ENCODE measurements at places on chromosomes 7 and 10.

- DNase-seq: no peak
Measured at GRCh38 chr7:39355664-39356063, 210.5 kb upstream of the YAE1 start.

- peak; percentile 70 for DNase-seq
Measured at GRCh38 chr10:43667761-43668386, 19.2 kb upstream of the ZNF32 start.

DNA sequence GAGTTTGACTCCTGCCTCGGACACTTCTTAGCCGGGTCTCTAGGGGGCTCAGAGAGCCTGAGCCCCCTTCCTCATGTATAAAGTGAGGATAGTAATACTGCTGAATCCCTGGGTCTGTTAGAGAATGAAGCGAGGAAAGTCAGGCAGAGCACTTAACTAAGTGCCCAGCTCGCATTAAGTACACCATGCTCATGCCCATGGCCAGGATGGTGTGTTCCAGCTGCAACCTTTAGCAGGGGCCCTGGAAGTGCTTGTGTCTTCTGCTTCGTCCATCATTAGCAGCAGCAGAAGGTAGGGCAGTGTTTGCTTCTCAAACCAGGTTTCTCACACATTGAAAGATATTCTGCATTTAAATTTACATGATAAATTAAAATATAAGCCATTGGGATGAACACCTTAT lies 27.3 kb upstream of the WDFY4 start:
- DNase-seq: no peak

DNA sequence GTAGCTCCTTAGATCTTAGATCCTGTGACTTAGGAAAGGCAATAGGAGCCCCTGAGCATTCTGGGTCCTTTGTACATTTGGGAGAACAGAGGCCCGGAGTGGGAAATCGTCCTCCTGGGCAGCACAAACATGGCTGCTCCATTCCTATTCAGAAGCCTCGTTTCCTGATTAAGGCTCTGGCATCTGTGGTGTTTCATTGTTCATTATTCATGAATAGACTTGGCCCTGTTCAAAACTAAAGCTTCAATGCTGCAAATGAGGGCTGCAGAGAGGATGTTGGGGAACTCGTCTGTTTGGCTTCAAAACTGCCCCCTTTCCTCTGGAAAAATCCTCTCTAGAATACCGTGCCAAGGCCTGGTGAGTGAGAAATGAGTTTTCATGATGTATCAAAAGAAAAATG lies 3.4 kb upstream of the HTRA1 start:
- no peak for DNase-seq

GRCh38 chr7:121020989-121021969 lies 32.8 kb downstream of the CPED1 start:
- no peak for DNase-seq

GRCh38 chr7:4849390-4849789 lies 12.4 kb downstream of the PAPOLB start:
- DNase-seq: peak; percentile 11

DNA sequence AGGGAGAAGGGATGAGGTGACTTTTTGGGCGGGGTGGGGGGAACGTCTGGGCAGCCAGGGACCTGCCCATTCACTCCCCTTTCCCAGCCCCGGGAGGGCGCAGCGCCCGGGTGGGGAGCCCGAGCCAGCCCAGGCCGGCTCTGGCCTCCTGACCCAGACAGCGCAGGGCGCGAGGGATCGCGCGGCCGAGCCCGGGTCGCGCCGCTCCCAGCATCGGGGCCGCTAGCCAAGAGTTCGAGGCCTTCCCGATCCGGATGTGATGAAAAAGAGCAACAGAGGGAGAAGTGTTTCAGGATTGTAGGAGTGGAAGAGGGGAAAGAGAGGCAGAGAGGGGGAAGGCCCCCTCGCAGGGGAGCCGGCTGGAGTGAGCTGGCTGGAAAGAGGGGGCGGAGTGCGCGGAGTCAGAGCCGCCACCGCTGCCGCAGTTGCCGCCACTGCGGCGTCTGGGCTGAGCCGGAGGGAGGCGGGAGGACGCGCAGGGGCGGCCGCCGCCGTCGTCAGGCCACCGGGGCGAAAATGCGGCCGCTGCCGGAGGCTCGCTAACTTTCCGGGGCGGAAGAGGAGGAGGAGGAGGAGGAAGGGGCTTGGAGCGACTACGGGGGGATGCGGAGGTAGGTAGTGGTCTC lies at the start of gene MDFIC:
TSS of gene MDFIC (plus strand) at position 69 of the 626 bp plus-strand sequence. CDS start 940 bp downstream, outside the sequence.
- DNase-seq: no peak

GRCh38 chr7:3009086-3009485 lies 34.6 kb downstream of the CARD11 start:
- DNase-seq: no peak

DNA sequence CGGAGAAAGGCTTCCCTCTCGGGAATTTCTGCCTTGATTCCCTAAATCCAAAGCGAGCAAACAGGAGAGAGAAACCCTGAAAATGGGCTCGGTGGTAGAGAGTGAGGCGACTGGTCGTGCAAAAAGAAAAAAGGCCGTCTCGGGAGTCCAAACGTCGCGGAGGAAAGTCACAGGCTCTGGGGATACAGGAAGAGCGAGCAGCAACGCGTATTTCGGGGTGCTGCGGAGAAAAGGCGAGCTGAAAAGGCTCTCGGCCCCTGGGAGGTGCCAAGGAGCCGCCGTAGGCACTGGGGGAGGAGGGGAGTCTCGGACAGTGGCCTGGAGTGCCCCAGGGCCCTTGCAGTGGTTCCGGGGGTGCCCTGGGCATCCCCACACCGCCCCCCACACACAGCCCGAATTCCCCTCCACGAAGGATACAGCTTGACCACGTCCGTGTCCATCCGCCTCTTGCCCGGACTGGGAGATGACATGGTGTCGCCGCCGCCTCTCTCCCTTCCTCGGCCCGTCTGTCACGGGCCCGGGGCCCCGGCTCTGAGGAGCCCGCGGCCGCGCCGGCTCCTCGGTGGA lies 591 bp downstream of the UBE2H start:
- no peak for DNase-seq

- no peak for DNase-seq
Measured at GRCh38 chr7:91632234-91632940, 248.1 kb downstream of the MTERF1 start.

GRCh38 chr10:100997360-100998182 lies 2.0 kb upstream of the LZTS2 start:
- peak; percentile 46 for DNase-seq

DNA sequence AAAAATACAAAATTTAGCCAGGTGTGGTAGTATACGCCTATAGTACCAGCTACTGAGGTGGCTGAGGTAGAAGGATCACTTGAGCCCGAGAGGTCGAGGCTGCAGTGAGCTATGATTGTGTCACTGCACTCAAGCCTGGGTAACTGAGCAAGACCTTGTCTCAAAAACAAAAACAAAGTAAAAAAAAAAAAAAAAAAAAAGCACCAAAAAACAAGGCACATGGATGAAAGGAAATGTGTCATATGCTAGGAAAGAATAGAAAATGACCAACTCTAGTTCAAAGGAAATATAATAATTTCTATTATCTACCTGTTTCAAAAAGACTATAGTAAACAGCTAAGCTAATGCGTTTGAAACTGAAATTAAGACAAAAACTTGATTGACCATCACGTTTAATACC lies 33.8 kb downstream of the UBE2H start:
- DNase-seq: no peak

GRCh38 chr7:116195451-116195850 lies 14.9 kb upstream of the TES start:
- no peak for DNase-seq

GRCh38 chr7:114979388-114979787 lies 57.5 kb downstream of the MDFIC start:
- peak; percentile 5 for DNase-seq

DNA sequence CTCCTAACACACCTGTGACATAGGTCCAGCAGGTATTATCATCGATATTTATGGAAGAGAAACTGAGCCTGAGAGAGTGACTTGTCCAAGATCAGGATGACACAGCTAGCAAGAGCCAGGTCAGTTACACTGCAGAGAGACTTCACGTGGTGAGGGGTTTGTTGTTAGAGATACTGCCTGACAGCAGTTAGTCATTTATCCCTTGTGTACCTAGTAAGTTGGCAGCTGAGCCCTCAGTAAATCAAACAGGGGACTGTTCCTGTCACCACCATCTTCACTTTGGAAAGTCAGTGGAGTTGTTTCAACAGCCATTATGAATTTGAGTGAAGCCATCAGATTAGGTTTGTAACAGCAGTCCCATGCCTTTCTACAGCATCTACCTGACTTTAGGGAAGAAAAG lies 87.5 kb upstream of the GATA3 start:
- DNase-seq: no peak

GRCh38 chr10:115093776-115094408 lies 727 bp downstream of the ATRNL1 start:
- DNase-seq: no peak

DNA sequence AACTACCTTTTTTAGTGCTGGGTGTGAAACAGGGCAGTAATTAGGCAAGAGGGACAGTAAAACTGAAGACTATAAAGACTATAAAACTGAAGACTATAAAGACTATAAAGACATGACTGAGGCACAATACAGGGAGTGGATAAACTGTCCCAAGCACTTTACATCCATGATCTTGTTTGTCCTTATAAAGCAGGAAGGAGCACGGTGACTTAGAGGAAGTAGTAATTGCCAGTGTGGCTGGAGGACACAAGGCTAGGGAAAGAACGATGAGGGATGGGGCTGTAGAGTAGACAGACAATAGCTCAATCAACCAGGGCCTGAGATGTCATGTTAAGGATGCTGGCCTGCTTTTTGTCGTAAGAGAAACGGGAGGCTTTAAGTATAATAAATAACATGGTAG lies 26.0 kb downstream of the DNAJC12 start:
- DNase-seq: no peak

DNA sequence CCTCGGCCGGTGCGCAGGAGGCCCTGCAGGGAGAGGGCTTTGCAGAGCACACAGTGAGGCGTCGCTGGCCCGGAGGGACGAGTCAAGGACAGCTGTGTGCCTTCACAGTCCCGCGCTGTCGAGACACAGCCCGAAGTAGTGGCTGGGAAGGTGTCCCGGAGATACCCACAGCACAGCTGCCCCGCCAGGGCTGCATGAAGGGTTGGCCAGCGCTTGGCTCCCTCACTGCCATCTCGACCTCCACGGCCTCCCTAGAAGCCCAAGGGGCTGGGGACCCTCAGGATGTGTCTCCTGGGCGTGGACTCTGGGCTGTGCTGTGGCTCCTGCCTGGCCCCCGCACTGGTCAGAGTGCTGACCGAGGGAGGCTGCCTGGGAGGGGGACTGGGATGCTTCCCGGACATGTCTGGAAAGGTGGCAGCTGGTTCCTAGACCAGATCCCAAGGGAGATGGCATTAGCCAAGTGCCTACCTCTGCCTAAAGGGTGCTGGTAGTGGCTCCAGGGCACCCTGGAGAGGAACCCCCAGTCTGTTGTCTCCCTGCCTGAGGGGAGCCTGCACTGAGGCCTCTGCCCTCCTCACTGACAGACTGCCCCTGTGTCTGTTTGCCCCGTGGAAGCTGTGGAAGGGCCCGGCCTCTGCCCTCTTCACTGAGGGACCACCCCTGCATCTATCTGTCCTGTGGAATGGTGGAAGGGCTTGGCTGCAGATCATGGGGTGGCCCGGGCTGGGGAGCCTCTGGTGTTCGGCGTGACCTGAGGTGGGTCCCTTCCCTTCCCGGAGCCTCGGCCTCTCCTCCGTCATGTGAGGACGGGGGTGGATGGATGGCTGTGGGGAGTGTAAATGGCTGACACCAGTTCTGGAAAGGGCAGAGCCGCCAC lies 5.8 kb downstream of the ELFN1 start:
- DNase-seq: no peak

GRCh38 chr10:101771380-101771779 lies 4.5 kb downstream of the FGF8 start:
- no peak for DNase-seq

GRCh38 chr10:74081192-74081803 lies 69.3 kb downstream of the AP3M1 start:
- DNase-seq: peak; percentile 54

GRCh38 chr10:67935223-67935622 lies 50.8 kb downstream of the SIRT1 start:
- no peak for DNase-seq

DNA sequence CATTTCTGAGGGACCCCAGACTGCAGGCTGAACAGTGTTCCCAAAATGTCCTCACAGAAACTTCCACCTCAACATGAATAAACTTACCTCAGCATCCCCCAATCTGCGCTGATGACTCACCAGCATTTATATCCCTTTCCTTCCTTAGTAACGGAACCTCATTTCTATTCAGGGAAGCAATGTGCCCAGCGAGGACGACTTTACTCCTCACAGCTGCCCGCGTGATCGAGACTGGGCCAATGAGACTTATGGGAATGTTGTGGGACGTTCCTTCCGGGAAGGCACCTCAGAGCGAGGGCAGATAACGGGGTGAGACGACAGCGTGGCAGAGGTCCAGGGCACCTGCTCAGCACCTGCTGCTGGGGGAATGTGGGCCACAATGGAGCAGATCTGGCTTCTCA lies 73.1 kb upstream of the CAMK2B start:
- DNase-seq: no peak

Measured in renal cortical epithelial cell (primary cell).